ENCODE measurements at places on chromosomes 7 and 10. TPM values are rescaled to one million over a fixed set of nuclear protein-coding genes. Genes with fewer than 3 reads are reported as not detected.
A peak's percentile ranks its signal among the peaks of the same experiment; 100 is the strongest.

GRCh38 chr10:106317554-106317953 lies 847.0 kb downstream of the SORCS1 start:
- DNase-seq, result no peak

- no peak for DNase-seq
These were observed 136.5 kb upstream of the UNC5B start for GRCh38 chr10:71075759-71076472.

DNA sequence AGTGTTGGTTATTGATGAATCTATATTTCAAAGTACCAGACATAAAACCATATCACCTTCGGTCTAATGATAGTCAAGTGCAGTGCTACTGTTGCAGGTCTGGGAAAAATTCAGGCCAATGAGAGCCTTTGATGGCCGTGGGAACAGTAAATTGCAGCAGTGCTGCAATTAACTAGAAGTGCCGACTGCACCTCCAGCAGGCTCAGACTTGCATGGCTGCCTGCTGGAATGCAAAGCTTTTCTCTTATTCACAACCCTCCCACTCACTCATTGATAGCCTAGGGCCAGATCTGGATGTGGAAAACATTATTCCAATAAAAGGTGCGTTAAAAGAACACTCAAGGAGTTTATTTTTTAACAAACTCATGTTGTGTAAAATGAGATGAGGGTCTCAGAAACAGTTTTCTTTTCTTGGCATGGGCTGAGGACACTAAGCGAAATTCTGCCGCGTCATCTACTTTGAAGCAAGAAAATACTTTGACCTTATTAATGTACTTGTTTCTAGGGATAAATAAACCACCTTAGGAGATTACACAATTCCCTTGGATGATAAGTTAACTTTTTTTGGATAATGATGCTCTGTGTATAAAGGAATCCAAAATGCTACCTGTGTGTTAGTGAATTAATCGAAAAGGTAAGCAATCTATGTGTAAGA lies 17.1 kb downstream of the PLXDC2 start:
- peak; percentile 48 for DNase-seq

DNA sequence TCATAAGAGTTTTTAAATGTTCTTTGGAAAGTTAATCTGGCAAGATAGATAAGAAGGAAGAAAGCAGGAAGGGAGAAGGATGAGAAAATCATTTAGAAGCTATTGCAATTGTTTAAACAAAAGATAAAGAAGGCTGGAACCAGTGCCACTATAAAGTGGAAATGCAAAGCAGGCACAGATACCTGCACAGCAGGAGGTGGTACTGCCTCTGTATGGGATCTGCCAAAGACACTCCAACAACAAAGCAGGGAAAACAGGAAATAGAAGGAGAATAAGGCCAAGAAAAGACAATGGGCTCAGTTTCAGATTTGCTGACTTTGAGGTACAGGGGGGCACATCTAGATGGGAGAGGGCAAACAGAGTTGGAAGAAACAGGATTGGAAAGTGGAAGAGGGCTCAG lies 138.6 kb downstream of the PPP1R17 start:
- DNase-seq, result peak; percentile 45

DNA sequence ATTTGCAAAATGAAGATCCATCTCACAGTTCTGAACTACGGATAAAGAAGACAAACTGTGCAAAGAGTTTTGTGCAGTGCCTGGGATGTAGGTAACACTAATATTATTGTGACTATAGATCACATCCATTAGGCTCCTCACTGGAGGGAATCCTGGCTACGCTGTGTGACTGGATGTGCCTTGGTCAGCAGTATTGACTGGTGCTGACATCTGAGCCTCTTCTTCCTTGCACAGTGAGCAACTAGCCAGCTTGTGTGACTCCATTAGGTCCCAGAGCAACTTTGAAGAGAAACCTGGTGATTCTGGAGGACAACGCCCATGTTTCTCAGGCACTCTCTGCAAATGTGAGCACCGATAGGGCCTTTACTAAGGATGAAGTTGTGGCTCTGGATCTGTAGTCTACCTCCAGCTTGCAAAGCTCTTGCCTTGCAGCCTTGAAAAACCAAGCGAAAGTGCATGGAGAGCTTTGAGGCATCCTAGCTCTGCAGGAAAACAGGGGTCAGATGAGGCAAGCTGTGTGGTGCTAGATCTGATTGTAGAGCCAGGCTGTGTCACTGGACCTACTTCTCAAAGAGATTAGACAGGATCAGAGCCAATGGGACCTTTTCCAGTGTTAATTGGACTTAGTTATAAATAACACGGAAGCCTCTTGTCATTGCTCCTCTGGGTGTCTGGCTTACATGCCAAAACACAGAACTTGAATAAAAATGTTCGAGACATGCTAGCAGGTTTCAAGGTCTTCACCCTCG lies 303.6 kb upstream of the LYZL1 start:
- DNase-seq, result no peak

The CPN1 gene
- total RNA-seq, result not detected

DNA sequence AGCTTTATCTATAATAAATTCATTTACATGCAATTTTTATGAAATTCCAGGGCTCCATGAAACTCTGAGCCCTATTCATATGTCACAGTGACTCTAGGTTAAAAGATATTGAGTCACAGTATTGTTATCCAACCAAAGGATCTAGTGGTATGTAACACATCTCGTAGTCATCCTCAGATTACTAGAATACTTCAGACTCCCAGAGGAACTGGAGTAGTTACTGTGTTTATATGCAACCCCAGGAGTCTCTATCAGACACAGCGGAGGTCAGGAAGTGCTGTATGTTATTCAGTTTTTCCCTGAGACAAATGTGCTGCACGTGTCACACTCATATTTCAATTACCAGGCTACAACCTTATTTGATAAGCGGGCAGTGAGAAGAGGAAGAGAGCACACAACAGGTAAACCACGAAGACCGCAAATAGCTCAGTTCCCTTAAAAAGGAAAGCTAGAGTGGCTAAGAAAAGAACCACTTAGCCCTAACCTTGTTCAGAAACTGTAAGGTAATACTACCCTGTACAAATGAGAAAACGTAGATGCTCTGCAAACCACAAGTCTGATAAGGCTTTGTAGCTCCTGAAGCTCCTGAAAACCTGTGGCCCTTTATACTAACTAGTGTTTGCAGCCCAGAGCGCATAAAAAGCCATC lies 114.0 kb upstream of the CNTNAP2 start:
- DNase-seq, result no peak

GRCh38 chr7:35991511-35992232 lies 161.4 kb upstream of the EEPD1 start:
- no peak for DNase-seq

The OR6V1 gene
- not detected for total RNA-seq

DNA sequence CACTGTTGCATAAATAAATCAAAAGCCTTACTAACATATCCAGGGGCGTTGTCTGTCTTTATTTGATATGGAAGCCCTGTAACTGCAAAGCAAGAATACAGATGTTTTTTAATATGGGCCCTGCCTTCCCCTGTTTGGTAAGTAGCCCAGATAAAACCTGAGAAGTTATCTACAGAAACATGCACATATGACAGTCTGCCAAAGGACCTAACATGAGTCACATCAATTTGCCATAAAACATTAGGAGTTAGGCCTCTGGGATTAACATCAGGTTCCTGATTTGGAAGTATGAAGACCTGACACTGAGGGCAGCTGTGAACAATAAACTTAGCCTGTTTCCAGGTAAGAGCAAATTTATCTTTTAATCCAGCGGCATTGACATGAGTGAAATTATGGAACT lies 1588.8 kb downstream of the REEP3 start:
- no peak for DNase-seq

Data from GM23338 (cell line).